ENCODE measurements at places on chromosomes 4 and X.

DNA sequence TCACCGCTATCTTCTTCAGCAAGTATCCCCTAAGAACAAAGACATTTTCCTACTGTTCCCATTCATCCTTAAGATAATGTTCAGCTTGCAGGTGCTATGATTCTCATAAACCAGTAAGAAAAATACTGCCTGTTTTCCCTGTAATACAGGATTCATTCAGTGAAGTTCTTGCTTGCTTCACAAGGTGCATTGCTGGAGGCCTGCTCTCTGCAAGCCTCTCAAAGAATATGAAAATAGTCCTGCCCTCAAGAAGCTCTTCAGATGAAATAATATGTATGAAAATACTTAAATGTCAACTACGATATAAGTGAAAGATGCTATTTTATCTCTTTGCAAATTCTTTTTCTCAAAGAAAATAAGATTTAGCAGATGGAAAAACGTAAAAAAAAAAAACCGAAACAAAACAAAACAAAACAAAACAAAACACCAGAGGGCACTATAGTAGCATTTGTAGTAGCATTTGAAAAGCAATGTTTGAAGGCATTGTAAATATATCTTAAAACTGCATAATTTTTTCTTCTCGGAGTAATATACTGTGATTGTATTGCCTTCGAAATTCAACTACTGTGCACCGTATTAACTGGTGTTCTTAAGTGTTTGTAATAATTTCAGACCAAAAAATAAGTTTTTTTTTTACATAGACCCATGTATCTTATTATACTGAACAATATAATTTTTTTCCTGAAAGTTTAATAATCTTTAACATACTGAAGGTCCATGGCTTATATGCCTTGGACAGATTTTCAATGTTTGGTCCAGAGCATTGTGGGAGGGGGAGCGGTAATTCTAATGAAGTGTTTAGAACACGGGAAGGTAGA lies 26.0 kb downstream of the ADH4 start:
- DNase-seq = no peak

DNA sequence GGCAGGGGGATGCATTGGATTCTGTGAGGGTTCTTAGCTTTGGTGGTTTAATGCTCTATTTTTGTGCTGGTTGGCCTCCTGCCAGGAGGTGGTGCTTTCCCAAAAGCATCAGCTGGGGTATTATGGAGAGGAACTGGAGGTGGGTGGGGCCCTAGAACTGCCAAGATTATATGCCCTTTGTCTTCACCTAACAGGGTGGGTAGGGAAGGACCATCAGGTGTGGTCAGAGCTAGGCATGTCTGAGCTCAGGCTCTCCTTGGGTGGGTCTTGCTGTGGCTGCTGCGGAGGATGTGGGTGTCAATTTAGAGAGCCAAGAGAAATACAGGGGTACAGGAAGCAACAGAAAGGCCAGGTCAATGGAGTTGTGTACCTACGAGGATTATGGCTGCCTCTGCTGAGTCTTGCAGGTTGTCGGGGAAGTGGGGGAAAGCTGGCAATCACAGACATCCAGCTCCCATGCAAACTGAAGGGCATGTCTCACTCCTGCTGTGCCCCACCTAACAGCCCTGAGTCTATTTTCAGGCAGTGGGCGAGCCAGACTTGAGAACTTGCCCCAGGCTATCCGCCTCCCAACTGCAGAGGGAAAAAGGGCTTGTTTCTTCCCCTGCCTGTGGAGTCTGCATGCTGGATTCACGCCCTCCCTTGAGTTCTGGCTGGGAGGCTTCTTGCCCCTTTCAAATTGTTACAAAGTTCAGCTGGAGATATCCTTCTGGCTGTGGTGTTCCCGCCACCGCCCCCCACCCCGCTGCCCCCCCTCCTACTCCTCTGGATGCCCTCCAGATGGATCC lies 212.0 kb downstream of the COMMD8 start:
- no peak for DNase-seq

DNA sequence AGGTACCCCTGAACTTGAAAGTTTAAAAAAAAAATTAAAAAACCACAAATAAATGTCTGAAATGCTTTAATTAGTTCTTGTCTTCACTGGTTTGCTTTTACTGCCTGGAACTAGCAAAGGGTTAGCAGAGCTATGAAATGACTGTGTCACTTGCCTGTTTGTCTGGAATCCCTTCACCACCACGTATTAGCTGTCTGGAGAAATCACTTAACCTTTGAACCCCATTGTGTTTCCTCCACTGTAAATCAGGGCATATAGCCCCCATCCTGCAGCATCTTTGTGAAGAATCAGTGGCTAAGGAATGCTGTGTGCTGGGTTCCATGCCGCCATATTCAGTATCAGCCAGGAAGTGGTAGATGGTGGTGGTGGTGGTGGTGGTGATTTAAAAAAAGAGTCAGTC lies 6.3 kb downstream of the CYTL1 start:
- no peak for DNase-seq

DNA sequence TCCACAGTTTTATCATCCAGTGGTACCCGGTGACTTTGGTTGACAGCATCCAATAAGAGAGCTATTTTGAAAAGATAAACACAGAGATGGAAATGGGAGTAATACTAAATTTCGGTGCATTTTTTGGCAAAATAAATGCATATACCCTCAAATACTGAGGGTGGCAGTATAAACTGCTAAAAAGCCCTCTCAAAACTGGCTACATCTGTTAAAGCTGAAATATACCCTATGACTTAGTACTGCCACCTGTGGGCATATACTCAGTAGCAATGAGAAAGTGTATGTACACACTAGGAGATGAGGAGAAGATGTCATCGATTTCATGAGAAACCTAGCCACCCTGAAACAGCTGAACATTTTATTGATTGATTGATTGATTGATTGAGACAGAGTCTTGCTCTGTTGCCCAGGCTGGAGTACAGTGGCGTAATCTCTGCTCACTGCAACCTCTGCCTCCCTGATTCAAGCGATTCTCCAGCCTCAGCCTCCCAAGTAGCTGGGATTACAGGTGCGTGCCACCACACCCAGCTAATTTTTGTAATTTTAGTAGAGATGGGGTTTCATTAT lies 12.2 kb upstream of the TMEM128 start:
- no peak for DNase-seq

DNA sequence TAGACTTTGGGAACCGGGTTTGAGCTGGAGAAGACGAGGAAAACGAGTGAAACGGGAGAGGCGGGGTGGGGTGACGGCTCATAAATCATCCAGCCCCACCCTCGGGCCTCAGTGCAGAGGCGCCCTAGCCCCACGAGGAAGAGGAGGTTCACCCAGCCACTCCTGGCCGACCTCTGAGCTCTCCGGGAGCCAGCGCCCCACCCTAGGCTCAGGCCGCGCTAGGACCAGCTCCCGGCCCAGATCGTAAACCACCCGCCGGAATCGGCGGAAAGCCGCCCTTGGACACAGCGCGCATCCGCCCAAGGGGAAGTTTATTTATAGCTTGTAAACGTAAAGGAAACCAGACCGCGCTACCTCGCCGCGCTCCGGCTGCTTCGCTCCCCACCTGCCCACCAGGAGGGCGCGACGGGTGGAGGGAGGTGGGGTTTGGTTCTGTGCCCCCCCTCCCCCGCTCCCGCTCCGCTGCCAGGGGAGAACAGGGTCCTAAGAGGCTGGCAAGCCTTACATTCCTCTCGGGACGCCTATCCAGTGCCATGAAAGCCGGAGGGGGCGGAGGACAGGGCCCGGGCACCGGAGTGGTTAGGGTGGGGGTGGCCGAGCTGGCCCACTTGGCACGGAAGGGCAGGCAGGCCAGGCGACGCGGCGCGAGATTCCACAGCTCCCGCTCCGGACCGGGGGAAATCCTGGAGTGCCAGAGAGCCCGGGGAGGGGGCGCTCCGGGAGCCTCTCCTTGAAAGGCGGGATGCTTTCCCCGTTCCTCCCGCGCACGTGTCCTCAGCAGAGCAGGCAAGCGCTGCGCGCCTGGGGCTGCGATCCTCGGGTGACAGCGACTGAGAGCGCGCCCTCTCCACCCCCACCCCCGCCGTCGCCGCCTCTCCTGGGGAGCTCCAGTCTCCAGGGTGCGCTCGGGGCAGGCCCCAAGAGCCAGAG lies 84.2 kb downstream of the BCOR start:
- DNase-seq = no peak

- no peak for DNase-seq
Observed at GRCh38 chr4:83390944-83391343, 56.3 kb upstream of the HPSE start.

DNA sequence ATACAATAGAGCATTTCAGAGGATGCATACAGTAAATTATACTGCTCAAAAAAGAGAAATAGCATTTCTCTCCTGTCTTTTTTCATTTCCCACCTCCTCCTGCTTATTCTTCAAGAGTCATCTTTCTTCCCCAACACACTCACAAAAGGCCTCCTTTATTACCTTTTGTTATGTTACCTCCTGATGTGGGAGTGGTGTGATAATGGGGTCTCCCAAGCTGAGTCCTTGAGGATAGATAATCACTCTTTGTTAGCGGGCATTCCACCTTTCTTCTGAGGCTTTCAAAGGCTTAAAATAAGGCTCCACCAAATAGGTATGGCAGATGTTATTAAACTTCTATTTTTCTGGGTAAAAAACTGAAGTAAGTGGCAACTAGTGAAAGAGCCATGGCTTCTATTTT lies 159.8 kb downstream of the CPEB2 start:
- no peak for DNase-seq

DNA sequence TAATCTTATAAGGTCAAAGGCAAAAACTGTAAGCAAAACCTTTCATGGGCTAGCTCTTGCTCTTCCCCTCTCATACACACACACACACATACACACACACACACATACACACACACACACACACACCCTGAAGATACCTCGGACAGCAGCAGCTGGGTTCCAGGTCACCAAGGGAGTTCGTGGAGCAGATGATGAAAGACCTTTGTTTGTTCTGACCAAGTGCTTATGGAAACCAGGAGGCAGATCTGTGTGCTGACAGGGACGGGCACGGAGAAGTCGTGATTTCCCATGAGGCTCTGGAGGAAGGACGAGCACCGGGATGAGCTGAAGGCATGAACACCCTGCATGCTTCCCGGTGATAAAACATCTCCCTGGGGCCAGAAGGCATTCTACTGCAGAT lies 35.4 kb upstream of the CRMP1 start:
- no peak for DNase-seq

DNA sequence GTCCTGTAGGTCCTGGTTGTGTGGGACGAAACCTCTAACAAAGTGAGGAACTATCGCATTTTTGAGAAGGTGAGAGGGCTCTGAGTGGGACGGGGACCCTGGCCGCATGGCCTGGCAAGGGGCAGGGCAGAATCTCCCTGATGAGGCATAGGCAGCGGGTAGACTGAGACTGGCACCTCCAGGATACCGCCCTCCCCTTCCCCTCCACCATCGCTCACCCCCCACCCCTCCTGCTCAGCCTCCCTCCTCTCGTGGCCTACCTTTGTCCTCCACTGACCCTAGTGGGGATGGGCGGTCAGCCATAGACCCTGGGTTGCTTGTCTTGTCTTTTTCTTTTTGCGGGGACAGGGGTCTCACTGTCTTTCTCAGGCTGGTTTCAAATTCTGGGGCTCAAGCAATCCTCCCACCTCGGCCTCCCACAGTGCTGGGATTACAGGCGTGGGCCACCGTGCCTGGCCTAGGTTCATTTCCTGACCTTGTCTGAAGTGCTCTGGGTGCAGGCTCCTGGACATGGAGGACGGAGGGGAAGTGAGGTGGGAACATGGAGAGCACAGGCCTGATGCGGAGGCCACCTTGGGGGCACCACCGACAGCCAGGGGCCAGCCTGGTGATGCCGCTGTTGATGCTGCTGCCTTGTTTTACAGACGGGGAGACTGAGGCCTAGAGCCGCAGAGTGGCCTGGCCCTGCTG lies 10.5 kb upstream of the ADD1 start:
- DNase-seq = no peak

- no peak for DNase-seq
Observed at GRCh38 chr4:137952116-137952515, 290.0 kb downstream of the SLC7A11 start.
